Activated T-helper 1 cell treated with anti-CD3 and anti-CD28 coated beads, Interleukin-12 subunit alpha, Interleukin-12 subunit beta, Interleukin-2, Interleukin-4 antibody, amounts not matched to agents 30 ng/mL and 10 ng/mL and 1 ng/mL, durations not matched to agents 14 hours and 24 hours and 36 hours (primary cell): ENCODE measurements at places on chromosomes 16 and 17. TPM values are rescaled to one million over a fixed set of nuclear protein-coding genes. Genes with fewer than 3 reads are reported as not detected.

- no peak overlapping the region for H3K4me3 ChIP-seq
- H3K4me1 ChIP-seq = peaks cover 27% of the 10 kb centered on the region
- peaks cover 20% of the 10 kb centered on the region for H3K27me3 ChIP-seq
- no peaks in the 10 kb centered on the region for H3K36me3 ChIP-seq
Observed at GRCh38 chr17:50855708-50856330, 10.3 kb downstream of the TOB1 start.

GRCh38 chr17:48791128-48792032, 25.6 kb downstream of the TTLL6 start:
- H3K36me3 ChIP-seq = no peaks in the 10 kb centered on the region
- H3K4me1 ChIP-seq = peaks cover 14% of the 10 kb centered on the region
- H3K4me3 ChIP-seq = no peak overlapping the region
- peaks cover 42% of the 10 kb centered on the region for H3K27me3 ChIP-seq
- DNase-seq = no peak

DNA sequence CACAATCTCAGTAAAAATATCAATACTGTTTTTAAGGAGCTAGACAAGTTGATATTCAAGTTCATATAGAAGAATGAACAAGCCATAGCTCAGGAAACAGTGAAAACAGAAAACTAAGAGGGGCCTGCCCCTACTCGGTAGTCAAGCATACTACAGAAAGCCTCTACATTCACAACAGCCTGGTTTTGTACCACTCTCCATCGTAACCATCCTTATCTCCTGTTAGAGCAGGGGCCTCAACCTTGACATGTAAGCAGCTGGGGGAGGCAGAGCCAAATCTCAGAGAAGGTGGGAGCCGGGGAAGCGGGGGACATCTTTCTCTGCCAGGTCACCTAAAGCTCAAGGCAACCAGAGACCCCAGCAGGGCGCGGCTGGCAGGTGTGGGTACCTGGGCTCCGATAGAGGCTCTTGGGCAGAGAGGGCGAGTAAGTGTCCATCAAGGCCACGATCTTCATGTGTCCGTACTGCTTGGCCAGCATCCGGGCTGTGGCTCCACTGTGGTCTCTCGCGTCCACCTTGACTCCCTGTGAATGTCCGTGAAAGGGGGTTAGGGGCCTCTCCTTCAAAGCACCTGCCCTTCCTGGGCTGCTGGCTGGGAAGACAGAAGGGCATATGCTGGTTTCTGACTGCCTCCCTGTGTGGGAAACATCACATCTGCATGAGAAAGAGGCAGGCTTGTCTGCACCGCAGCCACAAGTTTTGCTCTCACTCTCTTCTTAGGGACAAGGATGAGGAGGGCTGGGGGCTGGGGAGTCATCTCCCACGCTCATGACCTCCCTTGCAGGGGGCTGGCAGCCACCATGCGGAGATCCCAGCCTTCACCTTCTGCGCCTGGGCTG, 20.2 kb downstream of the ANKS3 start:
- DNase-seq = no peak
- peaks cover 5% of the 10 kb centered on the region for H3K36me3 ChIP-seq
- H3K4me1 ChIP-seq = no peaks in the 10 kb centered on the region
- H3K4me3 ChIP-seq = no peak overlapping the region

The NAGS gene
- 0.39 and 0.60 TPM in 2 replicates for total RNA-seq

DNA sequence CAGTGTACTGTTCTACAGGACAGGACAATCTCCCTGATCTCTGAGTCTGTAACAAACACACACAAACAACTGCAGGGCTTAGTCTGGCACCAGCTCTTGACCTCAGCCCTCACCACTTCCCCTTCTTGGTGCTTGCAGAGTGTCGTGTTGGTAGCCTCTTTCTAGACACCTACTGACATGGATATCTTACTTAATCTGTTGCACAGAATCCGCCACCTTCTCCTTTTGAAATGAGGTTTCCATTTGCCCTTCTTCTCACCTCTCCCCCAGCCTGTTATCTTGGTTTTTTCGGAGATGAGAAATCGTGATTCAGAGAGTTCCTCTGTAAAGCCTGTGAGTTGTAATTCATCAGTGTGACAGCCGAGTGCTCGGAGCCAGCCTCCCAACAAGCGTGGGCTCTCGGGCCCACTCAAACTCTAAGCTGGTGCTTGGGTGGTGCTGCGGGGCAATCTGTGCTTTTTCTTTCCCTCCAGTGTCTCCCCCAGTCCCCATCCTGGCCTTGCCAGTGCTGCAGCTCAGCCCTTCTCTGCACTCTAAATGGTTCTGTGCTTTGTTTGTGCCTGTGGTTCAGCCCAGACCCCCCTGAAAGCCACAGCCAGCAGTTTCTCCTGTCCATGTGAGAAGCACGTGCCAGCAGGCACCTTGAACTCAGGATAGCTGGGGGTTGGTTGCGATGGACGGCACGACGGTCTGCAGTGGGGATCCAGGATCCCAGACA, 28.1 kb downstream of the KIAA0513 start:
- H3K27ac ChIP-seq = peak overlapping the region; percentile 84
- peaks cover 6% of the 10 kb centered on the region for H3K36me3 ChIP-seq
- H3K4me1 ChIP-seq = peaks cover 31% of the 10 kb centered on the region
- H3K4me3 ChIP-seq = peak overlapping the region; percentile 60
- peak; percentile 75 for DNase-seq
- peaks cover 10% of the 10 kb centered on the region for H3K27me3 ChIP-seq

GRCh38 chr16:51592001-51592501, 441.0 kb upstream of the SALL1 start:
- H3K4me3 ChIP-seq = no peak overlapping the region
- no peaks in the 10 kb centered on the region for H3K36me3 ChIP-seq
- H3K4me1 ChIP-seq = no peaks in the 10 kb centered on the region
- DNase-seq = no peak

The TPSG1 gene
- total RNA-seq = not detected in 2 replicates

The MMP28 gene
- not detected in 2 replicates for total RNA-seq

DNA sequence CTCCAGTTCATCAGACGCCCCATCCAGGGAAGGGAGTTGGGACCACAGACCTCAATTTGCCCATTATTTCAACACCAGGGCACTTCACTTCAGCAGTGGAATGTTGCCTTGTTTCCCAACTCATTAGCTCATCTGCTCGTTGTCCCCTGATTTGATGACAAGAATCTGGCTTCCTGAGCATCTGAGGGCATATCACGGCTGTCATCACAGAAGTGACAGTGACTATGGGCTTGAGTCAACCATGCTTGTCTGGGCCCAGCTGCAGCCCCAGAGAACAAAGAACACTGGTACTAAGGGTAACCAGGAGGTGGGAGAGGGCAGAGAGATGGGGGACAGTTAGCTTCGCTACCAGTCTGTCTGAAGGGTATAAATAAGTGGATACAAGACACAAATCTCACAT, 266.0 kb upstream of the SDK2 start:
- H3K4me3 ChIP-seq = no peak overlapping the region
- DNase-seq = no peak
- no peaks in the 10 kb centered on the region for H3K4me1 ChIP-seq
- H3K27ac ChIP-seq = no peak overlapping the region
- no peaks in the 10 kb centered on the region for H3K36me3 ChIP-seq
